ENCODE measurements at places on chromosomes 11 and 22.

- no peak for DNase-seq
Observed at GRCh38 chr22:39349506-39349966, 255 bp upstream of the SYNGR1 start.

DNA sequence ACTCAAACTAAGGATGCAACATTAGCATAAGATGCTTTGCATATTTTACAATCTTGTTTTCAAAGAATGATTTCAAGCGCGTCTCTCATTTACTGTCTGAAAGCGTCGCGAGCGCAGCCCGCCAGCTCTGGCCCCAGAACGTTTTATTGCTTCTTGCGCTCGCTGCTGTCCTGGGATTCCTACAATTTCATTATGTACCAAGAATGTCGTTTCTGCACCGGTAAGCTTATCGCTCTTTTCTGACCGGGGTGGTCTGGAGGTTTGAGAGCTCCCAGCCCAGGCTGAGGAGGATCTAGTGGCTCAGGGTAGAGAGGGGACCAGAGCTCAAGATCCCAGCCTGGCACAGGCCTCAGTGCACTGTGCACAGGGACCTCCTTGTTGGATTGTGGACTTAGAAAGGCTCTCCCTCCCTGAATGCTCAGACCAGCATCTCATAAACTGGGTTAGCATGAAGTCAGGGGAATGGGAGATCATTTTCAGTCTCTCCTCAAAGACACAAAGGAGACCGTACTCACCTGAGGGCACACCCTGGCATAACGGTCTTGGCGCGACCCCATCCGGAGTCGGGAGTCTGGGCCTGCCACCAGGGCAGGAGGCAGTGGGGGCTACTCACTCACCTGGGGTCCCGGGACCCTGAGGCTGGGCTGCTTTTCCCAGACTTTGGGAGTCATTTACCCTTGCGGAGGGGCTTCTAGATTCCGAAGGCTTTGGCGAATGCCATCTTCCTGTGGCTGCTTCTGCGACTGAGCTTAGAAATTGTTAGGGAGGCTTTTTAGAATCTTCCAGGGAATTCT is 817.4 kb downstream of the BRD1 start:
- DNase-seq, result no peak

DNA sequence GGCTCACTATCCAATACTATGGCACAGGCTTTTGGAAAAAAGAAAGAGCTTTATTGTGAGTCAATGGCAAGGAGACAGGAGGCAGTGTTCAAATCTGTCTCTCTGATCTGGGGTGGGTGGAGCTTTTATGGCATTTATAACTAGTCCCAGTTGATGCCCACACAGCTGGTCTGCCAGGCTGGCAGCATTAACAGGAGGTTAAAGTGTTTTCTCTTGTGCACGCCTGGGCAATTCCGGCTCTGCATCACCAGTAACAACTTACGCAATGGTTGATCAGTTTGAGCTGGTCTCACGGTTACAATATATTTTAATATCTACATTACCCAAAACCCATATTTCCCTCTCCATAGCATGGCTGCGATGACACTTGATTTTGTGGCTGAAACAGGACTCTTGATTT is 15.1 kb upstream of the SMIM38 start:
- no peak for DNase-seq

DNA sequence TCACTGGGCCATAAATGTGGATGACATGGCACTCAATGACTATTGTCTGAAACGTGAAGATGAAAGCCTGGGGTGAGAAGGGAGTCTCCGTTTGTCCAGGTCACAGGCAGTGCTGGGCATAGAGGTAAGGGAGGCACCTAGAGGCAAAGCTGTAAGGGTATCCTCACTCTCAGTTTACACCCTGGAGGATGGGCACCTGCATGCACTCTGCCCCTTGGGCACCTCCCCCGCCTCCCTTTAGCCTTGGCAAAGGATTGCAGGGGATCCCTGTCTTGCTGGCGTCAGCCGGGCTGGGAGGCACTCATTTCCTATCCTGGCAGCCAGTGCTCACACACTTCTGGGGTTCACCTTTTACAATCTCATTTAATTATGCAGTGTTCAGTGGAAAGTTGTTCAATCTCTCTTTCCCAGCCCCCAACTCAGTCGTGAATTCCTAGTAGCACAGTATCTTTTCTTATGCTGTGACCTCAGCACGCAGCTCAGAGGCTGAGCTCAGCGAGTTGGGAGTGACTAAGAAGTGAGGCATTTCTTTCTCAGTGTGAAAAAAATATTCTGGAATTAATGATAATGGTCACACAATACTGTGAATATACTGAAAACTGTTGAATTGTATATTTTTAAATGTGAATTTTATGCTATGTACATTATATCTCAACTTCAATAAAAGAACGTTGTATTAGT is 866.6 kb downstream of the BRD1 start:
- DNase-seq, result no peak

- no peak for DNase-seq
Observed at GRCh38 chr11:76592025-76592914, 78.3 kb downstream of the LRRC32 start.

DNA sequence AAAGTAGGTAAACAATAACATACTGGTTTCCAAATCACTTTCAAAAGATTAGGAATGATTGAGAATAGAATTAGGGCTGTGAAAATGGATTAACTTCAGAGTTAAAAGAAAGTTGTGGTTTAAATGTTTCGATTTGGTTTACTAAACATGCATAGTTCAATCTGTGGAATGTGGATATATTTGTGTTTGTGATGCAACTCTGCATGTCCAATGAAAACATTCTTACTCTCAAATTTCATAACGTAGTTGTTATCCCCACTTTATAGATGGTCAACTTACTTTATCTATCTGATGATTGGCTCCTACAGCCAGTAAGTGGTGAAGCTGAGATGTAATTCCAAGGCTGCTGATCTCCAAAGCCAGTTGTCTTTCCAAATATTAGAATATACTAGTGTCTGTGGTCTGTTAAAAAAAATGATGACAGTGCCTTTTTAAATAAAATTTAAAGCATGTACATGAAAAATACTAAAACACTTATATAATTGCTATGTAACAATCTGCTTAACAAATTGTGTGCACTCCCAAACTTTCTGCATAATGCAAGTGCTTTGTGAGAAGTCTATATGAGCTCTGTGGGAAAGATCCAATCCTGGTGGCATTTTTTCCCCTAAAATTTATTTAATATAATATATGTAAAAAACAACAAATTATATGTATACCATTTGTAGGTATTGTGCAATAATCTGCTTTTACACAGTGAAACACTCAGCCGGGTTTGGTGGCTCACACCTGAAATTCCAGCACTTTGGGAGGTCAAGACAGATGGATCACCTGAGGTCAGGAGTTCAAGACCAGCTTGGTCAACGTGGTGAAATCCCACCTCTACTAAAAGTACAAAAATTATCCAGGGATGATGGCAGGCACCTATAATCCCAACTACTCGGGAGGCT is 9.7 kb upstream of the SIK3 start:
- DNase-seq, result no peak

- DNase-seq, result no peak
Observed at GRCh38 chr11:32068134-32068870, 22.6 kb upstream of the RCN1 start.

DNA sequence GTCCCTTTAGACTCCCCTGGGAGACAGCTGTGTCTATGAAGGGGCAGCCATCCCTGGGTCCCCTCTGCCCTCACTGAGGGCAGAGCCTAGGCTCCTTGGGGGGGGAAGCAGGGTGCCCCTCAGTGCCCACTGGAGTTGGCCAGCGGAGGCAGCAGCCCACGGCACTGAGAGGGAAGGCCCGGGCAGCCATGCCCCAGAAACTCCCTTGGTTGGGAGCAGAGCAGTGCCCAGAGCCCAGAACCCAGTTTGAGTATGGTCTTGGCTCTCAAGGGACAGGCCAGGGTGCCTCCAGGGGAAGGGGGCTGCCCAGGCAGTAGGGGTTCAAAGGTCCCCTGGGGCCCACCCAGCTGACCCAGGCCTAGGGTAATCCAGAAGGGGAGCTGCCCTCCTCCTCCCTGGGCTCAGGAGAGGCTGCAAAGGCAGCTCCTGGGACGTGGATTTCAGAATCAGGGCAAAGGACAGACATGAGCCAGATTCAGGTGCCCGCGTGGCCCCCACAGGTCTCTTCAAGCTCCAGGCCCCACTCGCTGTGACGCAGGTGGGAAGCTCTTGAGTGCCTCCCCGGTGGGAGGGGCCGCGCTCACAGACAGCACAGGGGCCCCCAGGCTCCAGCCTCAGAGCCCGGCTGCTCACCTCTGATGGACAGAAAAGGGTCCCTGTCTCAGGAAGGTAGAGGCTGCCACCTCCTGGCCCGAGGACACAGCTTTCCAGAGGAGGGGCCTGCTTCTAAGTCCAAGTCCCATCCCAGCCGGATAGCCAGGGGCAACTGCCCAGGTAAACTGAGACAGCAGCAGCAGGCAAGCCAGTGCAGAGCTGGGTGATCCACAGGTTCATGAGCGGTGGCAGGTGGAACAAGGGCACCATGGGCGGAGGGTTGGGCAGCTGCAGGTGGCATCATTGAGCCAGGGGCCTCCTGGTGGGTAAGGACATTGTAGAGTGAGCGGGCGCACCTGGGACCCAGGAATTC is 2.6 kb downstream of the C11orf21 start:
- DNase-seq, result no peak

DNA sequence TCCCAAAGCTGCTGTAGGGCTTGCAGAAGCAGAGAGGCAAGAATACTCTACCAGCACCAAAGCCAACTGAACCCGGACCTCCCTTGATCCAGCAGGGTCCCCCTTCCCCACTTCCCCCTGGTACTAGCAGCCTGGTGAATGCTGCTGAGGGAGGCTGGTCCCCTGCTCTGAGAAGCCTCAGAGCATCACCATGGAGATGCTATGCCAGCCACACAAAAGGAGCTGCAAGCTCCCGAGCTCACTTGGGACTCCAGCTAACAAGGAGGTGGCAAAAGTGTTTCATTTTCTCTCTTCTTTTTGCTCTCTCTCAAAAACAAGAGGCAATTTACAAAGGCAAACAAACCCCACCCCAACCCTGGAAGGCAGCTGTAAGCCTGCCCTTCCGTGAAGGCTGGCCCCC is 509.8 kb downstream of the BUD13 start:
- no peak for DNase-seq

DNA sequence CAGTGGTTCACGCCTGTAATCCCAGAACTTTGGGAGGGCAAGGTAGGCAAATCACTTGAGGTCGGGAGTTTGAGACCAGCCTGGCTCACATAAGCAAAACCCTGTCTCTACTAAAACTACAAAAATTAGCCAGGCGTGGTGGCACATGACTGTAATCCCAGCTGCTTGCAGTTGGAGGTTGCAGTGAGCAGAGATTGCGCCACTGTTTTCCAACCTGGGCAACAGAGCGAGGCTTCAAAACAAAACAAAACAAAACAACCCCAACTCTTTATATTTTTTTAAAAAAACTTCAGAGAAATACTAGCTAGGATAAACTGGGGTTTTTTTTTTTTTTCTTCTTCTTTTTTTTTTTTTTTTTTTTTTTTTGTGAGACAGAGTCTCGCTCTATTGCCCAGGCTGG is 31.8 kb upstream of the RAPSN start:
- no peak for DNase-seq

DNA sequence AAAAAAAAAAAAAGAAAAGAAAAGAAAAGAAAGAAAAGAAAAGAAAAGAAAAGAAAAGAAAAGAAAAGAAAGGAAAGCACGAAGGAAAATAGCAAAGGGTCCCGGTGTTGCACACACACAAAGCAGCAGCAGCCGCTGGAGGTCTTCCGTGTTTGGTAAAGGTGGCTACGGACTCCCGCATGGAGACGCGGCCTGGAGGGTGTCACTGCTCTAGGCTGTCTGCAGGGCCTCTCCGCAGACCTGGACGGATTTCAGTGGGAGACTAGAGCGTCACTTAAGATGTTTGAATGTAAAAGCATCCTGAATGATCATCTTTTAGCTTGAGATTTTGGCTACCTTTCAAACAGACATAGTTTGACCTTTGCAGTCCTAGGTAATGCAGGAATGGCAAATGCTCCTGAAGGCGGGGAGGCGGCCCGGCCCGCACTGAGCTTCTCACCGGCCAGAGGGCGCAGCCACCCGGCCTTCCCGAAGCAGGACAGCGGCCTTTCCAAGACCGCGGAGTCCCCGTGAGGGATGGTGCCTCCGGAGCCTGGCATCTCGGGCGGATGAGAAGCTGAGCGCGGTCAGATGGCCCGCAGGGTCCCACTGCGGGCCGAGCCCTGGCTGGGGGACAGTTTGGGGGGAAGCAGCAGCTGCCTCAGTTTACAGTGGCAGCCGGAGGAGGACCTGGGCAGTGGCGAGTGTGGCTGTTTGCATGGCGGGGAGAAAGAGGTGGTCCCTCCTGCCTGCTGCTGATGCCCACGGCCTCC is 18.5 kb downstream of the KRTAP5-5 start:
- DNase-seq, result no peak

- DNase-seq, result no peak
Observed at GRCh38 chr11:2525941-2526807, 81.4 kb downstream of the KCNQ1 start.

GRCh38 chr11:26065944-26066343 is 266.0 kb upstream of the ANO3 start:
- no peak for DNase-seq

DNA sequence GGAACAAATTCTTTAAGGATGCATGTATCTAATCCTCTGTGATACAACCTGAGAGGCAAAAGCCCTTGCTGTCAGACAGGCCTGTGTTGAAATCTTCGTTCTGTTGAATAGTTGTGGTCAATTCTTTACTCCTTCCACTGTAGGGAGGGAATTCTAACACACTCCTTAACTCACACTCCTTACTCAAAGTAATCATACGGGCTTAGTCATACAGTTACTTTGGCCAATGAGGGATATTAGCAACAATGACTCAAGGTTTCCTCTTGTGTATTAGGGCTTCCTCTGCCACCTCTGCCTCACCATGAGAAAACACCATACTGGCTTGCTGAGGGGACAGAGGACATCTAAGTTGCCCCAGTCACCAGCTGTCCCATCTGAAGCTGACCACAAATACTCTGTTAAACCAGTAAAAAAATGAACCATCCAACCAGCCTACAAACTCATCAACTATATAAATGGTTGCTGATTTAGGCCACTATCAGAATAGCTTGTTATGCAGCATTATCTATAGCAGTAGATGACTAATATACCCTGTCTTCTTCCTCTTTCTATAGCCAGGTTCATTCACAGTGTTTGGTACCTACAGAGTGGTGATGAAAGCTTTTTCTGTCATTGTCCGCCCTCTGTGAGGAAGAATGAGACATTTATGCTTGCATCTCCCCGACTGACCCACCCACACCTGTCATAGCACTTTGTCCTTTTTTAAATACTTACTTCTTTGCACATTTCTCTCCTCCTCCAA is 322.8 kb upstream of the SYN3 start:
- no peak for DNase-seq

GRCh38 chr11:80779905-80780605 is 1339.2 kb upstream of the TENM4 start:
- DNase-seq, result no peak

- no peak for DNase-seq
Observed at GRCh38 chr11:45828996-45829395, 18.3 kb upstream of the CRY2 start.

GRCh38 chr22:35792506-35792905 is 74.8 kb downstream of the APOL5 start:
- DNase-seq, result no peak

DNA sequence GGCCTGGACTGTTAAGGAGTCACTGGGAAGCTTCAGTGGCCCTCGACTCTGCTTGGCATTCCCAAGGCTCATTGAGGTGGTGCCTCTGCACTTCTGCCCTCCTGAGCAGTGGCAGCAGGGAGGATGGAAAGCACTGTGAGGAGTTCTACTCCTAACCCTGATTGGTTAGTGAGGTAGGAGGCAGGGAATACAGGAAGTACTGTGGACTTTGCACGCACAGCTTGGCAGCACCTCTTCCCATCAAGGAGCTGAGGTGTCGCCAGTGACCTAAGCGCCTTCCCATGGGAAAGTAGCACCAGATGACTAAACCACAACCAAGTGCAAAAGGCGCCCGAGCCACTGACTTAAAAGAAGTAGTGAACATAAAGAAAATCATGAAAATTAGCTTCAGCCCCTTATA is 152.5 kb upstream of the CADM1 start:
- no peak for DNase-seq

All from stimulated activated CD4-positive, alpha-beta T cell treated with anti-CD3 and anti-CD28 coated beads, Interleukin-1b, Interleukin-23, amount 100 ng/mL, for 4 hours (primary cell).